Muscle of leg (tissue), 16 donors: ENCODE measurements at places on chromosomes 12 and 14.

DNA sequence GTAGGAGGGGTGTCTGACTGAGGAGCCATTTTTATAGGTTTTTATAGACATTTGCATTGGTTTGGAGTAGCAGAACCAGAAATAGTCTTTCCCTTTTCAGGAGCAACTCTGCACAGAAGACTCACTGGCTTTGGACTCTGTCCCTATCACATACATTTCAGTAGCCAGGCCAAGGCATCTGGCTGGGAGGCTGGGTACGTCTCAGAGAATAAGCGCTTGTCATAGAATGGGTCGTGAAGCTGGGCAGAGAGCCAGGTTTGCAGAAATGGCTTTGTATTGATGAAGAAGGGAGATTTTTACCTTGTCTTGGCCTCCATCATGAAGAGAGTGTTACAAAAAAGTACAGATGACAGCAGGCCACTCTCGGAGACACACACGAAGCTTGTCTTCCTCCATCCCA is 98.6 kb downstream of the CACNA1C start:
- DNase-seq = no peak

- no peak for DNase-seq
These were observed 19.4 kb upstream of the A2M start for GRCh38 chr12:9134981-9135628.

DNA sequence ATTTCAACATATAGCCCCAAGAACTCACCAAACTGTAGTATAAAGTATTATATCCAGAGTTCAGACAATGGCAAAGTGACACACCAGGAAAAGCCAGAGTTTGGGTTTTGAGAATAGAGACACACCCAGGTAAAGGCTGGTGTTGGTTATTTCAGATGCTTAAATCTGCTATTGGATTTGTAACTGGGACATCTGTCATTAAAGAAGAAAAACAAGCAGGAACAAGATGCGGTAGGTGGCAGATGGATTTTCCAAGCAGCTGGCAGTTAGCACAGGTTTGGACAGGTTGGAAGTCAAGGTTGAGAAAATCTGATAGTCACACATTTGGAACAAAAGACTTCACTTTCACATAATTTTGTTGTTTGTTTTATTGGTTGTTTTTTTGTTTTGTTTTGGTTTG is 14.4 kb upstream of the CDK17 start:
- no peak for DNase-seq

- DNase-seq = no peak
These were observed 70.2 kb downstream of the TSPAN11 start for GRCh38 chr12:30996752-30997151.

DNA sequence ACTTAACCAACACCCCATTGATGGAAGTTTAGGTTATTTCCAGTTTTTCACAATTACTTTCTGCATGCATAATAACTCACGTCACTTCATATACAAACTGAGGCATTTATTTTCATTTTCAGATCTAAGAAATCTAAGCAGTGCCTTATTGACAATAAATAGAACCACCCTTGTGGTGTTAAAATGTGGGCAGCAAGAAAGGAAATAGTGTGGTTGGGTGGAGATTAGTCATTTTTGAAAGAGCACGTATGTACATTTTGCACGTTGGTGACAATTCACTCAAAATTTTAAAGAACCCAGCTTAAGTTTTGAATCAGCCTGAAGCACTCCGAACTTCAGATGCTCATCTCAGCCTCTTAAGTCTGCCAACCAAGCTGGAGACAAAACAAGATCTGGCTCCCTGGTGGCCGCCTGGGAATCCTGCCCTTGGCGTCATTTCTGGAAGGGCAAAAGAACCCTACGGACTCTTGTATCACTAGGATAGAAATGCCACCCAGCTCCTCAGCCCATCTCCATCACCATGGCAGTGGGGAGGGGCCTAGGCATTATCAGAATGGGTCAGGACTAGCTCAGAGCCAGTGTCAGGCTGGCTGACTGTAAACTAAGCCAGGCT is 89.5 kb upstream of the BCL2L14 start:
- no peak for DNase-seq

GRCh38 chr14:96670391-96670790 is 126.8 kb upstream of the VRK1 start:
- no peak for DNase-seq
